ENCODE measurements at places on chromosomes 12 and 14. TPM values are rescaled to one million over a fixed set of nuclear protein-coding genes. Genes with fewer than 3 reads are reported as not detected.

The SDR39U1 gene
- 57.1 TPM for total RNA-seq

The SMIM41 gene
- 1.4 TPM for total RNA-seq

DNA sequence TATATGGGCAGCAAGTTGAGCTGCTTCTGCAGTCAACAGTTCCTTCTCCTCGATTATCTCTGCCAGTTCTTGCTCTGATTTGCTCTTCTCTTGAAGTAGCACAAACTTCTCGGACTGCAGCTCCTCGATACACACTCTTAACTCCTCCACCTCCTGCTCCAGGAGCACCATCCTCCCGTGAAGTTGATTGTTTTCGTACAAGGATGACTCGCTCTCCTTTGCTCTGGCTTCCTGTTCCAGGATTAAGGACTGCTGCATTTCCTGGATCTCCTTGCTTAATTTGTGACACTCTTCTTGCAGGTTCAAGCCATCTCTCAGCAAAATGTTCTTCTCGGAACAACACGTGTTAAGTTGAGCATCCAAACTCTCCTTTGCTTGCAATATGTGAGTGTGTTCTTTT is 56.2 kb upstream of the VPS33A start:
- no peak overlapping the region for H3K4me3 ChIP-seq
- no peaks in the 10 kb centered on the region for H3K27me3 ChIP-seq
- H3K27ac ChIP-seq, result no peak overlapping the region
- no peaks in the 10 kb centered on the region for H3K4me1 ChIP-seq
- no peaks in the 10 kb centered on the region for H3K36me3 ChIP-seq

- no peak for DNase-seq
- H3K27me3 ChIP-seq, result no peaks in the 10 kb centered on the region
- no peaks in the 10 kb centered on the region for H3K4me1 ChIP-seq
- H3K4me3 ChIP-seq, result no peak overlapping the region
Measured at GRCh38 chr12:78888568-78888967, 24.0 kb downstream of the SYT1 start.

- no peaks in the 10 kb centered on the region for H3K36me3 ChIP-seq
- H3K27me3 ChIP-seq, result no peaks in the 10 kb centered on the region
- H3K27ac ChIP-seq, result peak overlapping the region; percentile 98
- peak; percentile 79 for DNase-seq
- peak overlapping the region; percentile 95 for H3K4me3 ChIP-seq
Measured at GRCh38 chr14:52694761-52695480, 437 bp downstream of the ERO1A start.

- no peaks in the 10 kb centered on the region for H3K4me1 ChIP-seq
- no peaks in the 10 kb centered on the region for H3K36me3 ChIP-seq
- DNase-seq, result no peak
- no peak overlapping the region for H3K27ac ChIP-seq
- H3K27me3 ChIP-seq, result no peaks in the 10 kb centered on the region
- no peak overlapping the region for H3K4me3 ChIP-seq
Measured at GRCh38 chr12:47591361-47591791, 114.5 kb downstream of the RPAP3 start.
